ENCODE measurements at places on chromosomes 12 and 14.

GRCh38 chr14:99510556-99511139 is 29.4 kb downstream of the CCNK start:
- DNase-seq = no peak

- no peak for DNase-seq
Observed at GRCh38 chr12:71442567-71442931, 3.0 kb downstream of the LGR5 start.

GRCh38 chr12:4615667-4616066 is 33.2 kb downstream of the AKAP3 start:
- no peak for DNase-seq

GRCh38 chr12:106070611-106071010 is 68.1 kb downstream of the NUAK1 start:
- no peak for DNase-seq

DNA sequence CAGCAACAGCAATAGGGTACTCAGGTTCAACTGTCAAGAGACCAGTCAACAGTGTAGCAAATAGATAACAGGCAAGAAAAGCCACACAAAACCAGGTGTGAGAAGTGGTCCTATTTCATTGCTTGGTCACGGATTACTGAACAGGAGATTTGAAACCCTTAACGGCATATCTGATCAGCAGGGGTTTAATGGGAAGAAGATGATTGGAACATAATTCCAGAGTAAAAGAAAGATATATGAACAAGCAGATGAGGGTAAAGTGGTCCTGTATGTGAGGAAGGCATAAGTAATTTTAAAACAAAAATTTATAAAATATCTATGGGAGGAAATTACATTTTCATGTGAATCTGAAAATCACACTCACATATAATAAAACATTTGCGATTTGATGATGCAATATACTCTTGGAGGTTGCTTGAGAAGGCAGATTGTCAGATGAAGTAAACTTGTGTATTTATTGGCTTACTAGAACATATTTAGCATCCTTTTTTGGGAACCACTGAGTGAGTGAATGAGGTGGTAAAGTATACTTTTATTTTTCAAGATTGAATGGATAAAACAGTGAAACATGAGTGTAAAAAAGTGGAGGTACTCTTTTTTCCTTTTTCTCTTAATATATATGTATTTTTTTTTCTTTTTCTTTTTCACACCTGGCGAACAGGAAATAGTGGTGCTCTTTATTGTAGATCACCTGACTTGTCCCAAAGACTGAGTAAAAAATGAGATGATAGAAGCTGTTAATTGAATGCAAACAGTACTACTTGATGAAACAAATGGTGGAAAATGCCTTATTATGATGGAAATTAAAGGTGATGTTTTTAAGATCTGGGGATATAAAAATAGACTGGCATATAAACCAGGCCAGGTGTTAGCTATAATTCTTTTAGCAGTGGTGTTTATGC is 21.6 kb upstream of the SDR39U1 start:
- DNase-seq = no peak

DNA sequence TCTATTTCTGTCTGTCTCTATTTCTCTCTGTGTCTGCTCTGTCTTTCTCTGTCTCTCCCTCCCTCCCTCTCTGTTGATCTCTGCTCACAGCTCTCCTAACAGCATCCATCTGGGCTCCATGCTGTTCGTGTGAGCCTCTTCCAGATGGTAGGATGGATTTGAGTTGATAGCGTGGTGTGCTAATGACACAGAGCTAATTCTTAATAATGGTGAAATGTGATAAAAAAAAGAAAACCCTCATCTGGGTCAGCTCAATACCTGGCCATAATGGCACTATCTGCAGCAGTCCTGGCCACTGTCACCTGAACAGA is 96.4 kb downstream of the AACS start:
- no peak for DNase-seq

DNA sequence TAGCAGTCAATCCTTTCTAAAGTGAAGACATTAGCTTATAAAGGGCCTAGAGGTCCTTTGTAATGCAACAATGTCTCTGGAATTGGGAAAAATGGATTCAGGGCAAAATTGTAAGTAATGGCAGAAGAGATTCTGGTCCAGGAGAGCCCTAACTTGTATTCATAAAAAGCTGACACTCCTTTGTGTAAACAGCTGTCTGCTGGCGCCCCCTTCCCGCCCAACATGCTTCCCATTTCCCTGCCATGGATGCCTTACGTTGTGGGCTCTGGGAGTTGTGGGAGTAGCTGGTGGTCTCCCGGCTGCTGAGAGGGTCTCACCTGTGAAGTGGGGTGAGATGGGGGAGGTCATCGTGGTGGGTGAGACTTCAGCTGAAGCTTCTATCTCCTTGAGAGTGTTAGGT is 2.3 kb downstream of the ACRBP start:
- DNase-seq = no peak

DNA sequence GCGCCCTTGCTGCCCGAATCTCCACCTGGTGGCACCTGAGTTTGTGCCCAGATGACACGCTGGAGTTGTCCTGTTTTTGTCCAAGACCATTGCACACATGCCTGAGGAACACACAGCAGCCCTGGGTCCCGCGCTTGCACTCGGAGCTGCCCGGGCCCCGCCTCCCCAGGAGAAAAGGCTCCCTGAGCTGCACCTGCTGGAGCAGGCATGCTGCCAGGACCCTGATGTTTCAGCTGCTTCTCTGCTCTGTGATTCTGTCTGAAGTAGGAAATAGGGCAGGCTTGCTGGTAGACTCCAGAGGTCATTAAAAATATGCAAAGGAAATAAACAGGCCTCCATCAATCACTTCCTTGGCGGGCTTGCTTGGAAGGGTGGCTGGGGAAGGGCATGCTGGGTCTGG is 271.6 kb downstream of the CACNA1C start:
- no peak for DNase-seq

DNA sequence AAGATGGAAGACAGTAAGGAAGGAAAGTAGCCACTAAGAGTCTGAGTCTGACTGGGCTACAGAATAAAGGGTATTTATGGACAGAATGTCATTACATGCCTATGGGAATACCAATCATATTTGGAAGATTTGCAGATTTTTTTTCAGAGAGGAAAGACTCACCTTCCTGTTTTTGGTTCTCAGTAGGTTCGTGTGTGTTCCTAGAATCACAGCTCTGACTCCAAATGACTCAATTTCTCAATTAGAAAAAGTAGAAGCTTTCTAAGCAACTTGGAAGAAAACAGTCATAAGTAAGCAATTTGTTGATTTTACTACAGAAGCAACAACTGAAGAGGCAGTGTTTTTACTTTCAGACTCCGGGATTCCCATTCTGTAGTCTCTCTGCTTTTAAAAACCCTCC is 15.4 kb upstream of the PAPLN start:
- DNase-seq = peak; percentile 63

DNA sequence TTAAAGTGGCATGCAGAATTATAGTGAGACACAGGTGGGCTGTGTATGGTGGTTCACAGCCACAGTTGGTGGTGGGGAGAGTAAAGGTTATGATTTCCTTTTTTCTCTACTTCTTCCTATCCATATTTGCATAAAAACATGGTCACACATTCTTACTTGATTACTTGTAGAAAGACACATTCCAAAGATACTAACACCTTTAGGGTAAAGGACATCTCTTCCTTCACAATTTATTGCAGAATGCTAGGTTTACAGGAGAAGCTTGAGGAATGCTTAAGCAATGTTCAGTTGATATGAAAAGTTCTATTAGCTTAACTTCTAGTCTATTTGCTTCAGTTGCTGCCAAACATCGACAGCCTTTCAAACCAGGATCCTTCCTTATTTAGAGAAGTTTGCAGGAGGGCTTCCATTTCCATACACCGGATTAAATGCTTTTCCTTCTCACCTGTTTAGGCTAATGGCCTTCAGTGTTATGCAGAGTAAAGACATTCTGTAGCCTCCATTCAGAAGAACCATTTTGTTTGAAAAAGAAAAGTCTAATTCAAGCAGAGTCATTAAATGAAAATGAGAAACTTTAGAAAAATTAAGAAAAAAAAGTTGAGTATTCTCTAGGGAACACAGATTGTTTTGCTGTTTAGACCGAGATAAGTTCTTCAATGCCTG is 2.6 kb upstream of the PHC1 start:
- no peak for DNase-seq

DNA sequence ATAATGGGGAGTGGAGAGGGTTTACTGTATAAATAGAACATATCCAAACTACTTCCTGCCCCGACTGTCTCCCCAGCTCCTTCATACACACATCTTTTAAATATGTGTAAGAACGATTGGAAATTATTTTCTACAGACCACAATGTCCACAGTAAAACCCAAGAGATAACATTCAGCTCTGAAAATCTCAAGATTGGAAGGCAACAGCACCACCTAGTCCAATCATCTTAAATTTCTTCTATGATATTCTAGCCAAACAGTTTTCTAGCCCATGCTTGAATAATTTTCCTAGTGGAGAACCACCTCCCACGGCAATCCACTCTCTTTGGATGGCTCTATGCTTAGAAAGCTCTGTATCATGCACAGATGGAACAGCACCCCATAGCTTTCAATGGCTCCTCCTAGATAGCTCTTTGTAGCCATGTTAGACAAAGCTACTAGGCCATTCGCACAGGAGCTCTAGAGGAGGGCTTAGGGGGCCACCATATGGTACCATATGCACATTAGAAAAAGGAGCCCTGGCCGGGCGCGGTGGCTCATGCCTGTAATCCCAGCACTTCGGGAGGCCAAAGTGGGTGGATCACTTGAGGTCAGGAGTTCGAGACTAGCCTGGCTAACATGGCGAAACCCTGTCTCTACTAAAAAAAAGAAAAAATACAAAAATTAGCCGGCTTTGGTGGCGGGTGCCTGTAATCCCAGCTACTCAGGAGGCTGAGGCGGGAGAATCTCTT is 18.1 kb downstream of the VDR start:
- DNase-seq = no peak

- DNase-seq = peak; percentile 93
Observed at GRCh38 chr14:95157327-95158189, at the start of gene DICER1. Gene DICER1 (minus strand): TSS chr14:95157529. CDS start chr14:95133458, 24,071 bp downstream.

GRCh38 chr12:52010692-52011601 is 4.2 kb downstream of the TAMALIN start:
- no peak for DNase-seq

GRCh38 chr14:23025151-23025814 is 9.4 kb downstream of the PSMB5 start:
- peak; percentile 26 for DNase-seq

GRCh38 chr14:50003213-50004021 is 110.5 kb downstream of the ARF6 start:
- peak; percentile 54 for DNase-seq

DNA sequence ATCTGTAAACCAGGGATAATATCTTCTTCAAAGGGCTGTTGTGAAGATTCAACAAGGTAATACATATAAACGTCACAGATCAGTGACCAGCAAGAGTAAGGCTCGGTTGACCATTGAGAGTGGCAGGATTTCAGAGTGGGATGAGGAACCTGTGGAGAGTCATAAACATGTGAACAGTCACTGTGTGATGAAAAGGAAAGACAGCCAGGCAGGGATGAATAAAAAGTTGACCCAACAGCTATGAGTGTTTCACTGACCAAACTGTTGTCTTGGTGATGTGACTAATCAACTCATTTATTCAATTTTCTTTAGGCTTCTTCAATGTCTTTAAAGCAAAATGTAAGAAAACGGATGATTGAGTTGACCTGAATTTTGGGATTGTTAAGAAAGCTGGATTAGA is 8.6 kb upstream of the FRMD6 start:
- DNase-seq = peak; percentile 84

DNA sequence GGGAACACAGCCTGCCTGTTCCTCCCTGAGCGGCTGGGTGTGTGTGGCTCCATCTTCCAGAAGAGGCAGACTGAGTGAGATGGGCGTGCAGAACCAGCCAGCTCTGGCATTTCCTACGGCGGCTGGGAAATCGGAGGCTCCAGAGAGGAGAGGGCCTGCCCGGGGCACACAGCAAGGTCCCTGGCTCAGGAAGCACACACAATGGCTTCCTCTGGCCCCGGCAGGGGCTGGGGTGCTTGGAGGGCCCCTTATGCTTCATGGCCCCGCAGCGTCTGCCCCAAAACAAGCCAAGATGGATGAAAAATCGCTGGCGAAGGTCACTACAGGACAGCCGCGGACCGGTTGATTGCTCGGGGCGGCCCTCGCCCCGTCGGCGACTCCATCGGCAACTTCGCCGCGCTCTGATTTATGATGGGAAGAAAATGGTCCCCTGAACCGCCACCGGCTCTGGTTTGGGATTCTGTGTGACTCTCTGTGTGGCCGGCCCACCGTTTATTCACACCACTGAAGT is 191.5 kb upstream of the C14orf180 start:
- DNase-seq = no peak

DNA sequence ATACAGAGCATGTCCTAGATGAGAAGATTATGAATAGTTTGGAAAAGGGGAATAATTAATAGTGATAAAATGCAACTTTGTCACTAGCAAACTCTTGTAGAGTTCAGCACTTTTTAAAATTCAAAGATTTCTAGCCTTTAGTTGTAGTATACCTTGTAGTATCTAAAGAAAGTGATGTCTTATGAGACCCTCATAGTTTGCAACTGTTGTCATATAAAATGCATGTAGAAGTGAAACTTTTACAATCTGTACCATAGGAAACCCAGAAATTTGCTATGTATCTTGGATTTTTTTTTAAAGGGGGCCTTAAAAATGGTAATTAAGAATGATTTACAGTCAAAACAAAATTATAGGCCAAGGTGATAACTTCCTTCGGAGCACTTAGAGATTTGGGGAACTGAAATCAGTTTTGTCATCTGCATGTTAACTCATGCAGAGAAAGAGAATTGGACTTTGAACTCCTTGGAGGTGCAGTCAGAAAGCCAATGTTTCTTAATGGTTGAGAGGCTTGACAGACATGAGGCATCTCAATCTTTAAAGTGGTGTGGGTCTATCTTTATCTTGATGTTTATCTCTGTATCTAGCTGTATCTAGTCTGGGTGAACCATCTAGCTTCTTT is 1.3 kb downstream of the LRRK2 start:
- no peak for DNase-seq

- no peak for DNase-seq
Observed at GRCh38 chr14:101084436-101084826, 180.9 kb upstream of the RTL1 start.

DNA sequence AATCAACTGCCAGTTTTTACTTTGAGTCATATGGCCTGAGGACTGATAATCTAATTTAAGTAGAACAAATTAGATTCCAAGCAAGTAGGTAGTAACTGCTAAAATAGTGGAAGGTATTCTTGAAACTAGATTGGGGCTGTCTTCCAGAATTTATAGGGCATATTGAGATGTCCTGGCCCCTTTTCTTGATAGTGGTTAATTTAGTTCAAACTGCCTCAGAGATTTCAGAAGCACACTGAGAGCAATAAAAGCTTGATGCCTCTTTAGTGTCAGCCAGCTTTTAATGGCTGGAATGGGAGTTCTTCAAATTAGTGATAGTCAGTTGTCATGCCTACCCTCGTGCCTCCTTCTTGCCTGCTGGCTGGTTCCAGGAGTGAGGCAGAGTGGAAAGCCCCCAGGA is 120.5 kb downstream of the AKAP6 start:
- DNase-seq = no peak

GRCh38 chr12:102567031-102567985 is 86.9 kb upstream of the IGF1 start:
- peak; percentile 93 for DNase-seq

- no peak for DNase-seq
Observed at GRCh38 chr12:98403385-98403784, 112.0 kb upstream of the TMPO start.

GRCh38 chr12:115835445-115835844 is 442.0 kb downstream of the MED13L start:
- no peak for DNase-seq

- DNase-seq = no peak
Observed at GRCh38 chr12:120314220-120314619, 12.1 kb downstream of the SIRT4 start.

All from fibroblast of skin of right quadriceps (primary cell).